Activated naive CD8-positive, alpha-beta T cell treated with anti-CD3 and anti-CD28 coated beads, Interleukin-2, amount 10 ng/mL, durations not matched to agents 7 days and 5 days (primary cell): ENCODE measurements at places on chromosomes 7 and 10. TPM values are rescaled to one million over a fixed set of nuclear protein-coding genes. Genes with fewer than 3 reads are reported as not detected.

- DNase-seq = no peak
These were observed 102.6 kb upstream of the LRRN3 start for GRCh38 chr7:110988348-110988747.

Gene AKR1C3
- 2.0 TPM for total RNA-seq

DNA sequence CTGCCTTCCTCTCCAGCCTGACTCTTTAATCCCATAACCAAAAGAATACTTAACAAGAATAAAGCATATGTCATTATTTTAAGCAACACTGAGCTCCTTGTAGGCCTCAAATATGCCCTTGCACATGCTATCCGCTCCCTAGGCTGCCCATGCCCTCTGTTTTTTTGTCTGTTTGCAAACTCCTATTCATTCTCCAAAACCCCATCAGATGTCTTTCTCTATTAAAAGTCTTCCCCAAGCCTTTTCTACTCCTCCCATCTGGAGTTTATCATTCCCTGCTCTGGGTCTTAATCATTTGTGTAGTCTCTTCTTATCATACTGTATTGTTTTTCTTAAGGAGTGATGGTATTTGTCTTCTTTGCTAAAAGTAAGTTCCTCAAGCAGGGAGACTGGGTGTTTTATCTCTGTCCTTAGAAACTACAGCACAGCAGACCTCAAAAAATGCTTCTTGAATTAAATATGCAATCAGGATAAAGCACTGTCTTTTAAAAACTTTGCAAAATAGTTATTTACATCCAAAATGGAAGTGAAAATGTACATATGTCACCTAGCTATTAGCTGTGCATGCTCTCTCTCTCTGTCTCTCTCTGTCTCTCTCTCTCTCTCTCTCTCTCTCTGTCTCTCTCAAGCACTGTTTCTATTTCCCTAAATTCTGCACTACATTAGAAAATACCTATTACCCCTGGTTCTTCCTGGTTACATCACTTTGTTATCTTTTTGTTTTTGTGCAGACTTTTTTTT is 56.5 kb upstream of the OPALIN start:
- no peak for DNase-seq

DNA sequence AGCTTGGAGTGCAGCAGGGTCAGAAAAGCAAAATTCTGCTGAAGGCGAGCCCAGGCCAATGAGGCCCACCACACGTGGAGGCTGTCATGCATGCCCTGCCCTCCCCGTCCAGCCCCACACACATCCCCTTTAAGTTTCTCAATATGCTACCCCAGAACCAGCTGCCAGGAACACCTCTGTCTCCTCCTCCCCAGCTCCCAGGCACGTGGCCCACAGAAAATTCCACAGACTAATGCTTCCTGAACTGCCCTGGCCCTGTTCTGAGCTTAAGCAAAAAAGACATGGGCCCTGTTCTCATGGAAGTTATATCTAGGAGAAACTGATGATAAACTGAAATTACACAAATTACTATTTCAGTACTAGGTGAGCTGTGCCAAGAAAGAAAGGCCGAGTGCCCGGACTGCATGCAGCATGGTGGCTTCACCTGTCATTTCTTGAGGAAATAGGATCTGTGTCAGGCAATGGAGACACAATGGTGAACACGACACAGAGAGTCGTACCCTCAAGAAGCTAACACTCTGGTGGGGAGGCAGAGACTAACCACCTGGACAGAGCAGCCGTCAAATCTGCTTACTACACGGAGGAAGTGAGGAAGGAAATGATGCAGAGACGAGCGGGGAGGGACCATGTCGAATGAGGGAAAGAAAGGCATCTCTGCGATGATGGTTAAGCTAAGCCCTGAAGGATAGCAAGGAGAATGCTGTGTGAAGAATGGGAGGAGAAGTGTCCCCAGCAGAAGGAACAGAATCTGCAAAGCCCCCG is 44.5 kb downstream of the PODXL start:
- no peak for DNase-seq

DNA sequence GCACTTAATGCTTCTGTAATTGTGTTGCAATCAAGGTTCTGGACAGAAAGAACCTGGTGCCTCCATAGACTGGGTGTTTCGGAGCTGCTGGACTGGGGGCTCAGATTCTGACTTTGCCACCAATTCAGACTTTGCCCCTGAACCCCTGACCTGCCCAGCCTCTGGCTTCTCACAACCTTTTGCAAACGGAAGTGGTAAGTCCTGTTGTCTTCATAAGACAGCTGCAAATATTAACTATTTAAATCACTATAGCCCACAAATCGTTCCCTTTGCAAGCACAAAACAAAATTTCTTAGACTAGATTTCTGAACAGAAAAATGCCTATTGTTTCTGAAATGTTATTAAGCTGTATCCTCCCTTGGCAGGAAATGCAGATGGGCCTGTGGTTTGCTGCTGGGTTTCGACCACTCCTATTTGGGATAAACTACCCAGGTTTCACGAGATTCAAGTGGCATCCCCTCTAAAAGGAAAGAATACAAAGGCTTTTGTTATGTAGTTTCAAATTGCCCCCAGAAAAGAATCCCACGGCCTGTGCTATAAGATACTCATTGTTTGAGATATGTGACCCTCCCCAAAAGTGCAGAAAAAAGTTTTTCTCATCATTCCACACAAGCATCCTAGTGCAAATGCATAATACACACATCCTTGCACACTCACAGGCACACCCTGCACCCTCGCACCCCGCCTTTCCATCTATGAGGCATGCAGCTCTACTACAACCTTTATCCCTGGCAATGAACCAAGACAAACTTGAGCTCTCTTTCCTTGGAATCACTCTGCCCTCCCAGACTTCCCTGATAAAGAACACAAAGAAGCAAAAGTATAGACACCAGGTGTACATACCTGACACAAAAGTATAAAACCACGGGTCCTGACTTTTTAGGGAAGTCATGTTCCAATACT is 209.1 kb downstream of the PRPF18 start:
- no peak for DNase-seq

GRCh38 chr7:25849500-25850184 is 302.4 kb upstream of the NFE2L3 start:
- no peak for DNase-seq

DNA sequence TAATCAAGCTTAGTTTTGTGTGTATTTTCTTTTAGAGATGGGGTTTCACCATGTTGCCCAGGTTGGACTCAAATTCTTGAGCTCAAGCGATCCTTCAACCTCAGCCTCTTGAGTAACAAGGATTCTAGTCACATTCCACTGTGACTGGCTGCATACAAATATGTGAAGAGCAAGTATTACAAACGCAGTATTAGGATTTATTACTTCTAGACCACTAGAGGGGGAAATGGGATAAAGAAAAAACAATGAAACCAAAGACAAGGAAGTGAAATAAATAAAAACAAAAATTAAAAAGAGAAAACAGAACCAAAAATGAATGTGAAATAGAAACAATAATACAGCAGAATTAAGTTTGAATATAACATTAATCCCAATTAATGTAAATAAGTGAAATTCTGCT is 308.7 kb downstream of the ANKRD30A start:
- DNase-seq = no peak

GRCh38 chr10:17216217-17216900 is 11.7 kb upstream of the VIM start:
- no peak for DNase-seq

DNA sequence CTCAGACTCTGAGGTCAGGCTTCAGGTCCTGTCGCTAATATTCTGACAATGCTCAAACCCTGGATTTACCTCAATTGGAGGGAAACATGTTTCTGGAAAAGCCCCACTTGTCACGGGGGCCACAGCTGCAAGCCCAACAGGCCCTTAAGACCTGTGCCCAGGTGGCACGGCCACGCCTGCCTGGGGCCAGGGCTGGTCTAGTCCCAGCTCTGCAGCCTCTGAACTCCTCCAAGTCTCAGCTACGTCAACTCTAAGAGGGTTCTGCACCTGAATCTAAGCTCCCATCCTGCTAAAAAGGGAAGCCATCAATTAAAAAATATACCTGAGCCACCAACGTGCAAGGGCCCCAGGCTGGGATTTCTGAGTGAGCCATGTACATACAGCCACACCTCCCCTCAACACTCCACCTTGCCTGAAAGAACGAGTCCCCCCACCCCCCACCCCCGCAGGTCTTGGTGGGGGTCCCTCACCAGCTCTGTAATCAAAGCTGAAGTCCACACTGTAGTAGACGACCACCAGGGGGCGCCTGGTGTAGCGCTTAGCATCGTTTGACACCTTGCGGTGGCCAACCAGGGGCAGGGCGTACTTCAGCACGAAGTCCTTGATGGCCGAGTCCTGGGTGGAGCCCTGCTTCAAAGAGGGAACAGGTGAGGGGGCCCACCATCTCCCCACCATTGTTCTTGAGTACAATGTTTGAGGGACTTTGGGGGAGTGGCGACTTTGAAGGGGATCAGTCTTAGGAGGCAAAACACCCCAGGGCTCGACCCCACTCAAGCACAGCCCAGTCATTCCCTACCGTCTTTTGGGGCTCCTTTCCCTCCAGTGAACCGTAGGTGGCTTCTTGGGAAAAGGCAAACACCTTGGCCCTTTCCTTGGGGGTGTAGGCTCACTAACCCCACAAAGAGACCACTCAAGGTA is 22.6 kb downstream of the PDIA4 start:
- DNase-seq = peak; percentile 83

- DNase-seq = no peak
These were observed 2.2 kb downstream of the PVRIG start for GRCh38 chr7:100221767-100222444.

GRCh38 chr10:19638896-19639233 is 177.4 kb upstream of the PLXDC2 start:
- DNase-seq = no peak

DNA sequence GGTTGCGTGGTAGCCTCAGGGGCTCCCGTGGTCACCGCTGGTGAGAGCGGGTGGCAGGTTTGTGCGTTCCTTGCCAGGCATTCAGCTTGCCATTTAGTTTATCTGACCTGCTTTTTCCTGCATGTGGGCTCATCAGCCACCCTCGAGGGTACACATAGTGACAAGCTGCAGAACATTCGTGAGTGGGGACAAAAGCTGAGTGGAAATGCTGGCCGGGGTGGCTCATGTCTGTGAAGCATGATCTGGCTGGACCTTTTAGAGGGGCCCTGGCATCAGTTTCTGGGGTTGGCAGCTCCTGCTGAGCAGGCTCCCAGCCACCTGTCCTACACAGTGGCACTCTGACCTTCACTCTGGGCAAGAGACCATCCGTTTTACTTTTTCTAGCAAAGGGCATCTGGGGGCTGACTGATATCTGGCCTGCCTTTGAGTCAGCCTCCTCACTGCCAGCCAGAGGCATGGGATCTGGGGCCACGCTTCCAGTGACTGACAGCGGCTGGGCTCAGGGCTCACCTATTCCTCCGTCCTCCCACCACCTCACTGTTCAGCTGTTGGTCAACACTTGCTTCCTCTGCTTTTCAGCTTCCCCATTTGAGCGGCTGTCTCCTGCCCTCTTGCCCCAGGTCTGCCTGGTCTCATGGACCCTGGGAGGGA is 75.0 kb downstream of the LANCL2 start:
- DNase-seq = no peak

Gene TRPV5
- total RNA-seq = not detected

DNA sequence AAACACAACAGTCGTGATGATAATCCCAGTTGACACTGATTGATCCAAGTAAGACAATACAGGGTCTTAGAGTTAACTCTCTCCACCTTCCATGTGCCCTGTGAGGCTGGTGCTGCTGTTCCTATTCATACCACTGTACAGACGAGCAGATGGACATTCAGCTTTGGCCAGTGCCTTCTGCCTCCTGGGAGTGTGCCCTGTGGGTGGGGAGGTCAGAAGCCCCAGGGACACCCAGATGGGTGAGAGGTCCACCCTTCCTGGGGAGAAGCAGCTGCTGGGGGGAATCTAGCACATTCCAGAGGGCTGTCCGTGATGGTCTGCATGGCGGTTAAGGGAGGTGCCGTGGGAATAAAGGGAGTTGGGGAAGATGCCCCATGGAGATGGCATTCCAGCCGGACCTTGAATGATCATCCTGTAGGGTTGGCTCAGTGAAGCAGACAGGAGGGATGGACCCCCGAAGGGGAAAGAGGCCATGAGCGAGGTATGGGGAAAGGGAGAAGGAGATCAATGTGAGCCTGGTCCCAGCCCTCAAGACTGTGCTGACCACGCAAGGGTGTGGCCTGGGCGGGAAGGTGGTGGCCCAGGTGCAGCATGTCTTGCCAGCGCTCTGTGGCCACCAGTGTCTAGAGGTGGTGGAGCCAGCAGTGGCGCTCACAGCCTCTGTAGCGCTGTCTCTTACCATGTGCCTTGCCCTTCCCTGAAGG is 74.0 kb downstream of the ADCY1 start:
- DNase-seq = no peak

Gene ASB10
- not detected for total RNA-seq

Gene SSBP1
- total RNA-seq = 106 TPM

GRCh38 chr7:82131215-82131614 is 312.4 kb downstream of the CACNA2D1 start:
- DNase-seq = no peak
